ENCODE measurements at places on chromosomes 4 and X.

- DNase-seq = no peak
These were observed 42.5 kb upstream of the MAP9 start for GRCh38 chr4:155419266-155419665.

DNA sequence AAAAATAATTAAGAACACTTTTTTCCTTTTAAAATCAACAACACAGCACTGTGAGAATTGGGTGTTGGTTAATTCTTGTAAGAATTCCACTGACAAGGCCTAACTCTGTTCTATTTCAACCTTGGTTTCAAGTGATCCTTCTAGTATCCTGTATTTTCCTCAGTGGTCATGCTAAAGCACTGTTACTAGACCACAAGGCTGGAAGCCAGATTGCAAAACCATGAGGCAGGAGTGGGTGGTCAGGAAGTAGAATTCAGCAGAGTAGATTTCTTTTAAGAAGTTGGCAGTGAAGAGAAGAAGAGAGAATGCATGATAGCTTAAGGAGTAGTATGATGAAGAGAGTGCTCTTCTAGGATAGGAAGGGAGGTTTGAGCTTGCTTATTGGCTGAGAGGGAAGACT is 71.6 kb upstream of the LEF1 start:
- no peak for DNase-seq

DNA sequence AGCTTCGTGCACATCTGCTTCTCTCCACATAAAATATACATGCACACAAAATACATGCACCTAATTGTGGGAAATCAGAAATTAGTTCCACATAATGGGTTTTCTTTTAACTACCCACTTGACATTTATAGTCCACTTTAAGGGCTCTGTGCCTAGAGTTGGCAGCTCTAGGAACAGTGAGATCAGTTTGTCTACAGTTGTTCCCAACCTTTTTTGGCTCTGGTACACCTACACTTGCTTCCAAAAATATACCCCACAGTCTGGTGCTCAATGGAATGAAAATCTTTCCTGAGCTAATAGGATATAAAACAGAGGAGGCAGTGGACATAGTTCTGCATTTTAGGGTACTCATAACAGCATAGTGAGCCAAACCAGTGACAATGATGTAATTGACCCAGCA is 36.1 kb downstream of the HDAC8 start:
- DNase-seq = no peak

- no peak for DNase-seq
These were observed 16.6 kb upstream of the UGT2B17 start for GRCh38 chr4:68592673-68593072.

DNA sequence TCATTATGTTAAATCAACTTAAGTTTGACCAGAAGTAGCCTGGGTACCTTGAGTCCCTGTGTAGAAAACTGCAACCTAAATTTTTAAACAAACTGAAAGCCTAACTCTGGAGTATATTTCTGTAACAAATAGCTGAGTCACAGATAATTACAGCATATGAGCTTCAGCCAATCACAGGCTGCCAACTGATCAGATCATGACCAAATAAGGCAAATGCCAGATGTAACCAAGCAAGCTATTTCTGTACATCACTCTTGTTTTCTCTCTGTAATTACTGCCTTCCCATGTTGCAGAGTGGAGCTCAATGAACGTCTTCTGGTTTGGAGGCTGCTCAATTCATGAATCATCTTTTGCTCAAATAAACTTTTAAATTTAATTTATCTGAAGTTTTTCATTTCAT is 980.9 kb upstream of the DIAPH2 start:
- no peak for DNase-seq

DNA sequence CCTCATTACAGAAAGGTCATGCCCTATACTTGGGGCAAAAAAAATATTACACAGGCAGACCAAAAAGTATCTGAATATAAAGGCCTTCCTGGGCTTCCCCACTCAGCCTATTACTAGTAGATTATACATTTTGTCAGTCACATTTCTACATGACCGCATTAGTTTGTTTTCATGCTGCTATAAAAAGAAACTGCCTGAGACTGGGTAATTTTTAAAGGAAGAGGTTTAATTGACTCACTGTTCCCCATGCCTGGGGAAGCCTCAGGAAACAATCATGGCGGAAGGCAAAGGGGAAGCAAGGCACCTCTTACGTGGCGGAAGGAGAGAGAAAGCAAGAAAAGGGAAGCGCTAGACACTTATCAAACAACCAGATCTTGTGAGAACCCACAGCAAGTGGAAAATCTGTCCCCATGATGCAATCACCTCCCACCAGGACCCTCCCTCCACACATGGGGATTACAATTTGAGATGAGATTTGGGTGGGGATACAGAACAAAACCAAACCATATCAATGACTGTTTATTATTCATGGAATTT is 1312.0 kb downstream of the PCDH7 start:
- DNase-seq = no peak

GRCh38 chr4:93368968-93369367 is 459.6 kb upstream of the ATOH1 start:
- no peak for DNase-seq

- DNase-seq = no peak
These were observed 537.8 kb upstream of the BOD1L1 start for GRCh38 chr4:14165222-14165920.

- DNase-seq = no peak
These were observed 985.5 kb downstream of the FSTL5 start for GRCh38 chr4:161178310-161178709.

DNA sequence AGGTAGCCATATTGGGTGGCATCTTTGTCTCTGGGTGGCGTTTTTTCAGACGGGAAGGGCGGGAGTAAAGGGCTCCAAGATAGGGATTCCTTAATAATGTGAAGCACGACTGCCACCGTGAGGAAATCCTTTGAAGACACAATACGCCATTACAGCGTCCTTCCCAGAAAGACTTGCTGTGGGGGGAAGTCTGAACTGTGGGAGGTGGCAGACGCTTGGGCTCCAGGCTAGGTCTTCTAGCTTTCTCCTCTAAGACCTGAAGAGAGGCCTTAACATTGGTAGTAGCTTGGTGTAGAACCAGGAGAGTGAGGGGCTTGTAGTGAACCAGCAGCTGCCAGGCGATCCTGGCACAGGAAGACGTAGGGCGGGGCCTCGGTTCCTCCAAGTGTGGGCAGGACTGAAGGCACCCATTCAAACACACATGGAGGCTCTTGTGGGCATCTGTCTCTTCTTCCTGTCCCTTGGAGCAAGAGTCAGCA is 197.3 kb downstream of the OR13H1 start:
- DNase-seq = no peak

- DNase-seq = no peak
These were observed 19.6 kb upstream of the FGF16 start for GRCh38 chrX:77427611-77428010.
